ENCODE measurements at places on chromosomes 7 and 10. TPM values are rescaled to one million over a fixed set of nuclear protein-coding genes. Genes with fewer than 3 reads are reported as not detected.

Gene VPS37D
- polyA plus RNA-seq = 29.2 TPM

GRCh38 chr10:13977861-13978532, 352.7 kb downstream of the FRMD4A start:
- peaks cover 7% of the 10 kb centered on the region for H3K36me3 ChIP-seq
- H3K4me3 ChIP-seq = no peak overlapping the region
- H3K27ac ChIP-seq = no peak overlapping the region
- H3K4me1 ChIP-seq = peaks cover 3% of the 10 kb centered on the region

GRCh38 chr10:82319562-82319961, 444.6 kb downstream of the NRG3 start:
- H3K36me3 ChIP-seq = no peaks in the 10 kb centered on the region
- no peak overlapping the region for H3K4me3 ChIP-seq
- peaks cover 4% of the 10 kb centered on the region for H3K4me1 ChIP-seq
- peak; percentile 54 for DNase-seq
- no peak overlapping the region for H3K27ac ChIP-seq

Gene PRSS2
- not detected for polyA plus RNA-seq

DNA sequence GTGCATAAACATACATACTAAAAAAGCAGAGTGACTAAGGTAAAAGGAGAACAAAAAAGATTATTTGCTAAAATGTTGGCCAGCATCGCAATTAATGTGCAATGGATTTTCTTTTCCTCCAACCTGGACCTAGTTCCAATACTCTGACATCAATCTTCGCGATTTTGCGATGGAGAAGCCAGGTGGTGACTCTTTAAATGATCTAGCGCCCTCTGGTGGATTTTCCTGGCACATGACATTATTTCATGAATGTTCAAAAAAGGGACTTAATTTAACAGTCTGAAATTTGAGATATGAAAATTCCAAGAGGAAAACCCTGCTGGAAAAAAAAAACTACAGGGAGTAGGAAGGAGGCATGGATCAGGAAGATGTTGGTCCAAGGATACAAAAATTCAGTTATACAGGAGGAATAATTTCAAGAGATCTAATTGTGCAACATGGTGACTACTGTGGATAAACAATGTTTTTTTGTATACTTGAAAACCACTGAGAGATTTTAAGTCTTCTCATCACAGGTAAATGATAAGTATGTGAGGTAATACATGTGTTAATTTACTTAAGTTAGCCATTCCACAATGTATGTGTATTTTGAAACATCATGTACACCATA, 4.3 kb upstream of the KCNMA1 start:
- no peak overlapping the region for H3K4me3 ChIP-seq
- H3K27ac ChIP-seq = no peak overlapping the region
- H3K4me1 ChIP-seq = peaks cover 12% of the 10 kb centered on the region
- H3K27me3 ChIP-seq = peaks cover 31% of the 10 kb centered on the region
- no peak for DNase-seq

DNA sequence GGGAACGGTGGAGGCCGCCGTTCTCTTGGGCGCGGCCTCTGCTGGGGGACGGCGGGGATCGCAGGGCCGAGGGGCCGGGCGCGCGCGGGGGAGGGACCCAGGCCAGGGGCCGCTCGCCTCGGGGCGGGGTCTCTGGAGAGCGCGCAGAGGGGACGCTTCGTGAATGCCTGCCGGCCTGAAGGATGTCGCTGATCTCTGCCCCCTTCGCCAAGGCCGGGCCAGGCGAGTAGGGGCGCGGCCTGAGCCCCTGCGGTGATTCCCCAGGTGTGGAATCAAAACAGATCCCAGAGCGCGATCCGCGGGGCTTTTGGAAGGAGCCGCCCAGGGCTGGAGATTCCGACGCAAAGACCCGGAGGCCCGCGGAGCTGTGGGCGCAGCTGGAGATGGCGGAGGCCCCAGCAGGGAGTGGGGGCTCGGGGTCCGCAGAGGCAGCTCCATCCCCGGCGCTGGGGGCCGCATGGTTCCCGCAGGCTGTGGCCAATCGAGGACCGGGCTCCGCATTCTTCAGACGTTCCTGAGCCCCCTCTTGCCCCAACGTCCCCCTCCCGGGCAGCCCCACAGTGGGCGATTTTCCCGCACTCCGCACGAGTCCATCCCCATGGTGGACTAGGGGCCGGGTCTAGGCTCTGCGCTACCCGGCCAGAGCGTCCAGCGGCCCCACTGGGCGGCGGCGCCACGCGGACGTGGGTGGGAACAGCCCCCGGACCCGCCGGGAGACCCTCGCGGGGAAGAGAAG, 166.0 kb downstream of the ACTR3B start:
- no peak for DNase-seq
- peak overlapping the region; percentile 61 for H3K4me3 ChIP-seq
- H3K27me3 ChIP-seq = peaks cover 9% of the 10 kb centered on the region
- no peaks in the 10 kb centered on the region for H3K36me3 ChIP-seq
- H3K27ac ChIP-seq = peak overlapping the region; percentile 67

- H3K27me3 ChIP-seq = no peaks in the 10 kb centered on the region
- H3K36me3 ChIP-seq = no peaks in the 10 kb centered on the region
Observed at GRCh38 chr10:10901906-10902305, 115.8 kb upstream of the CELF2 start.

DNA sequence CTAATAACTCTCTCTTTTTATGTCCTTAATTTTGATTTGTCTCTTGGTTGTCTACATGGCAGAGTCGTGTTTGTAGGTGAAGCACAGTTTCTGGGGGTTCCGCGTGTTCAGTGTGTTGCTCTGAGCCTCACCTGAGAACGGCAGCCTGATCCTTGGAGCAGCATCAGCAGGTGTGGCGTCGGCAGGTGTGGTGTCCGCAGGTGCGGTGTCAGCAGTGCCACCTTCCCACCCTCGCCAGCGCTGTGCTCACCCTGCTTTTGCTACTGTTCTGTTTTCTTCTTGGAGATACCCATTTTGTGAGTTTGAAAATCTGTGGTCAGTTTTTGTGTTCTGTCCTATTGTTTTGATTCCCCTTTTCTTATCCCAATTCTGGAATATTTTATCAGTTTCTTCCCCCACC, 406.6 kb downstream of the GLRX3 start:
- no peak overlapping the region for H3K4me3 ChIP-seq
- no peaks in the 10 kb centered on the region for H3K36me3 ChIP-seq
- H3K4me1 ChIP-seq = no peaks in the 10 kb centered on the region
- no peaks in the 10 kb centered on the region for H3K27me3 ChIP-seq

Gene ADCYAP1R1
- 188 TPM for polyA plus RNA-seq

GRCh38 chr7:151964951-151965350, 8.7 kb downstream of the GALNTL5 start:
- no peak overlapping the region for H3K27ac ChIP-seq
- H3K4me3 ChIP-seq = no peak overlapping the region
- no peaks in the 10 kb centered on the region for H3K27me3 ChIP-seq

Gene SPDYE2B
- 5.9 TPM for polyA plus RNA-seq

Gene PRR15
- polyA plus RNA-seq = 0.38 TPM

DNA sequence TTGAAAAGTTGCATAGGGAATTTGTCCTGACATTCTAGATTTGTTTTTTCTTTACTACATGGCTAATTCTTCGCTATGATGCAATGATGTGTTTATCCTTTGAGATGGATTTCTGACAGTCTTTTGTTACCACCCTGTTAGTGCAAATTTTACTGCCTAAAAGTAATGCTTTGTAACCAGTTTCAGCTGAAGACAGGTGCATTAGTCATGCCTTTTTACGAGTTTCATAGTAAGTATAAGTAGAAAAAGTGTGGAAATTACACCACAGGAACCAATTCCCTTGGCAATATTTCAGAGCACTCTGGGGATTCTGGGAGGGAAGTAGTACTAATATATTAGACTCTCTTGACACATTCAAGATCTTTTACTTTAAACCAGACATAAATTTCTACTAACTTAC, 257.8 kb upstream of the DKK1 start:
- H3K4me1 ChIP-seq = no peaks in the 10 kb centered on the region
- no peak for DNase-seq
- H3K4me3 ChIP-seq = no peak overlapping the region
- H3K27me3 ChIP-seq = no peaks in the 10 kb centered on the region

Gene CRHR2
- polyA plus RNA-seq = 2.6 TPM

DNA sequence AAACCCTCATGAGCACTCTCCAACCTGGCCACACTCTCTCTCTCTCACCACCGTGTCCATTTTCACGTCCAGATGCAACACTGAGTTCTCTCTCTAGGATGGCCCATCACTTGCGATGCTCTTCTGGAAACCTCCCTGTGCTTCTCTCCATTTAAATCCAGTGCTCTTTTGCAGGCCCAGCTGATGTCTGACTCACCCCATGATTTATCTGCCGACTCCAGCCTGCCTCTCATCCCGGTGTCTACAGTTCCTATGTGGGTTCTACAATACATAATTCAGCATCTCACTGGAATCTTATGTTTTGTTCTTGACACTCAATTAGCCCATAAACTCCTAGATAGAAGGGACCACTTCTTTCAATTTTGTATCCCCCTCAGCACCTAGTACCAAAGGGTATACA, 5.0 kb downstream of the TPK1 start:
- no peaks in the 10 kb centered on the region for H3K27me3 ChIP-seq
- no peak overlapping the region for H3K4me3 ChIP-seq
- no peaks in the 10 kb centered on the region for H3K4me1 ChIP-seq
- H3K36me3 ChIP-seq = no peaks in the 10 kb centered on the region

DNA sequence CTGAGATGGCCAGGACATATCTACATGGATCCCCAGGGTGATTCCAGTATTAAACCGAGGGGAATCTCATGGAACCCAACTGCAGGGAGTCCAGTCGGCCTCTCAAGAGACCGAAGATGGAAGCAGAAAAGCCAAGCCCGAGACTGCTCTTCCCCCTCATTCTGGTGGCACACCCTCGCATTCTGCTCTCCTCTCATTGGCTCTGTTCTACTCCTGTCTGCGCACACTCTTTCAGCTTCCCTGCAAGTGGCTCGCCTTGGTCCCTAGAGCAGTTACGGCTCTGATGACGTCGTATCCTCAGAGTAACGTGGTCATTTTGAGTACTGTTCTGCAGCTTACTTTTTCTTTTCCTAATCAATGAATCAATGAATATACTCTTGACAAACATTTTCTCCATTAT, 72.6 kb upstream of the RHEB start:
- H3K36me3 ChIP-seq = peaks cover 9% of the 10 kb centered on the region
- H3K4me3 ChIP-seq = no peak overlapping the region
- H3K4me1 ChIP-seq = peaks cover 10% of the 10 kb centered on the region
- H3K27ac ChIP-seq = no peak overlapping the region
- no peak for DNase-seq

Gene MSS51
- 6.4 TPM for polyA plus RNA-seq

- H3K27ac ChIP-seq = no peak overlapping the region
- no peaks in the 10 kb centered on the region for H3K4me1 ChIP-seq
- DNase-seq = no peak
- H3K27me3 ChIP-seq = no peaks in the 10 kb centered on the region
- H3K4me3 ChIP-seq = no peak overlapping the region
Observed at GRCh38 chr10:23362879-23363792, 18.5 kb upstream of the C10orf67 start.

DNA sequence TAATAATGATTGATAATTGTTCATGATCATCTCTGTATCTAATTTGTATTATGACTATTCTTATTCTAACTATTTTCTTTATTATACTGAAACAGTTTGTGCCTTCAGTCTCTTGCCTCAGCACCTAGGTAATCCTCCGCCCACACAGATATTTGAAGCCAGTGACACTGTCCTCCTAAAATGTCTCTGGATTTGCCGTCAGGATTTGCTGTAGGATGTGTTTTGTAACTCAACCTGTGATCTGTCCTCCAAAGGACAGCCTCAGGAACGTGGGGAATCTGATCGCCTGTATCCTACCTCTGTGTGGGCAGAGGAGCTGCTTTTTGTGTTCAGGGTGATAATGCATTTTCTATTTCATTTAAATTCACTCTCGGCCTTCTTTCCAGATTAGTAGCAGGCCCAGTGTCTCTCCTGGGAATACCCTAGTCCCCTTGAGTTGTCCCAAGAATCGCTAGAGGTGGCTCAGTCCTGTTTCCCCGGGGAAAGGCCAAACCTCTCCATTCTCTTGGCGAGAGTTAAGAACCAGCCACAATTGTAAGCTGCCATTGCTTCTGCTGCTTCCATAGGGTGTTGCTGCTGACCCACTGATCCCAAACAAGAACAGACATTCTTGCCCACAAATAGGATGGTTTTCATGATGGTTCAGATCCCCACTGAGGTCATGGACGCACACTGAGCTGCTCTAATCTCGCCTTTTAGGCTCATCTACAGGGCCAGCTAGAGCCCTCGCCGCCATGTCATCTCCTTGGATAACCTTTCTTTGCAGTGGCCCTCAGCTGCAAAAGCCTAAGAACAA, 136.2 kb upstream of the KCNMA1 start:
- no peaks in the 10 kb centered on the region for H3K27me3 ChIP-seq
- H3K27ac ChIP-seq = no peak overlapping the region
- H3K4me3 ChIP-seq = no peak overlapping the region

Gene ACTA2
- 37.7 TPM for polyA plus RNA-seq

Gene JCAD
- 35.2 TPM for polyA plus RNA-seq

DNA sequence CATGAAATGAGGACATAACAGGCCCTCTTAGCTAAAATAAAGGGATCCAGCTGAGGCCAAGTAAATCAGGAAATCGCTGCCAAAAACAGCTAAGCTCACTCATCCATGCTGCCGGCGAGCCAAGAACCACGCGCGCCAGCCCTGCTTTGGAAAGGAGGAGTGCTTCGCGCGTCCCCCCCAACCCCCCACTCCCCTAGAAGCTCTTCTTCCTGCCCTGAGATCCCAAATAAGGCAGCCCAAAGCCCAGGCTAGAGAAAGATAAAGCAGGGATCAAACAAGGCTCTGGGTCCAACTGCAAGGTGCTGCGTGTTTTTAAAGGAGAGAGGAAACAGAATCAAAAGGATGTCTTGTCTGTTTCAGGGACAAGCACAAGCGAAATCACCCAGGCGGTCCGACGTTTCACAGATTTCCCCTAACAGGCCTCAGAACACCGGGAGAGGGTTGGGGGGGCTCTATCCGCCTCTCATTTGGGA, 168.3 kb upstream of the AUTS2 start:
- H3K4me3 ChIP-seq = no peak overlapping the region
- peak; percentile 47 for DNase-seq
- peaks cover 15% of the 10 kb centered on the region for H3K4me1 ChIP-seq

DNA sequence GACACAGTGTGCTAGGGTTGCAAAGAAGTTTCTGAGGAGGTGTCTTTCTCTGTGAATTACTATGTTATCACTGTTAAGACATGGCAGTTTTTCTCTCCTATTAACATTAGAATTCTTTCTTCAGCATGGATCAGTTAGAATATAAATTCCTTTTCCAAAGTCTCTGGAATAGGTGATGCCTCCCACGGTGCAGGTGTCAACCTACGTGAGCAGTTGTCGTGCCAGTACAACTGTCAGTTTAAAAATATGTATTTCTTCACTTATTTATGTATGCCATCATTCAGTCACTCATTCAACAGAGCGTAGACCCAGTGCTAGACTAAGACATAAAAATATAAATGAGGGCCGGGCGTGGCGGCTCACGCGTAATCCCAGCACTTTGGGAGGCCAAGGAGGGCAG, 83.5 kb downstream of the TACC2 start:
- no peak overlapping the region for H3K27ac ChIP-seq
- no peaks in the 10 kb centered on the region for H3K27me3 ChIP-seq
- H3K4me3 ChIP-seq = no peak overlapping the region
- no peak for DNase-seq
- H3K36me3 ChIP-seq = no peaks in the 10 kb centered on the region

GRCh38 chr7:50415844-50416364, 34.2 kb downstream of the FIGNL1 start:
- H3K4me1 ChIP-seq = no peaks in the 10 kb centered on the region
- H3K27ac ChIP-seq = no peak overlapping the region
- no peak overlapping the region for H3K4me3 ChIP-seq
- H3K27me3 ChIP-seq = no peaks in the 10 kb centered on the region
- H3K36me3 ChIP-seq = no peaks in the 10 kb centered on the region
- no peak for DNase-seq

Gene HOXA5
- 171 TPM for polyA plus RNA-seq

All from spinal cord (tissue), 10 donors.